ENCODE measurements at places on chromosomes 5 and 9.

GRCh38 chr9:86684148-86684547, 263.2 kb downstream of the GAS1 start:
- DNase-seq, result no peak

- DNase-seq, result no peak
Measured at GRCh38 chr9:16679327-16679821, 191.1 kb downstream of the BNC2 start.

DNA sequence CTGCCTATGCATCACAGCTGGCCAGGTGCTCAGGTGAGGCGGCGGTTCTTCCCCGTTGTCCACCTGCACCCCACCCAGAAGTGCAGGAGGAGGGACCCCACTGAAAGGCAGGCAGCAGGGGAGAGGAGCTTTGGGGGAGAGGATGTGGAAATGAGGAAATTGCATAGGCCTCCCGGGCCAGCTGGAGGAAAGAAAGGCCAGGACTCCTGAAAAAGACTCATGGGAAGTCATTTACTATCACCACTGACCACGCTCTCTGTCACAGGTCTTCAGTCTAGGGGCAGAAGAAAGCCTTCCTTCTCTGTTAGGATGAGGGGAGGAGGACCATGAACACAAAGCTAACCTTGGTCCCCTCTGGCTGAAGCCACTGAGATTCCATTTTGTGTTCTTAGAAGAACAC, 28.1 kb downstream of the KCNMB1 start:
- DNase-seq, result no peak

- no peak for DNase-seq
Measured at GRCh38 chr5:60352992-60353599, 346.9 kb downstream of the DEPDC1B start.

GRCh38 chr5:143213851-143214363, 189.6 kb downstream of the NR3C1 start:
- DNase-seq, result no peak

GRCh38 chr5:123099514-123100151, 10.6 kb downstream of the PRDM6 start:
- no peak for DNase-seq

GRCh38 chr9:76372336-76372735, 21.9 kb downstream of the RFK start:
- DNase-seq, result no peak

DNA sequence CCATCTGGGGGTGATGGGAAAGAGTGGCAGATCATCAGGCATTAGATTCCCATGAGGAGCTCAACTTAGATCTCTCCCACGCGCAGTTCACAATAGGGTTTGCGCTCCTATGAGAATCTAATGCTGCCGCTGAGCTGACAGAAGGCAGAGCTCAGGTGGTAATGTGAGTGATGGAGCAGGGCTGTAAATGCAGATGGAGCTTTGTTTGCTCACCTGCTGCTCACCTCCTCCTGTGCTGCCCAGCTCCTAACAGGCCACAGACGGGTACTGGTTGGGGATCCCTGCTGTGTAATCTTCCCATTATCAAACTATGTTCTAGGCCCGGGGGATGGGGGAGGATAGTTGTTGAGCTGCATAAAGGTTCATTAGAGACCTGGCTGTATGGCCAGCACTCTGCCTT, 58.4 kb downstream of the UGCG start:
- DNase-seq, result no peak

Data from non-pigmented ciliary epithelial cell (primary cell).